ENCODE measurements at places on chromosomes 16 and 17.

- no peak for DNase-seq
Observed at GRCh38 chr17:2723997-2724783, 12.6 kb upstream of the CLUH start.

GRCh38 chr16:47037396-47037745, 63.9 kb upstream of the DNAJA2 start:
- DNase-seq, result peak; percentile 28

GRCh38 chr16:17230932-17231581, 239.7 kb downstream of the XYLT1 start:
- no peak for DNase-seq

DNA sequence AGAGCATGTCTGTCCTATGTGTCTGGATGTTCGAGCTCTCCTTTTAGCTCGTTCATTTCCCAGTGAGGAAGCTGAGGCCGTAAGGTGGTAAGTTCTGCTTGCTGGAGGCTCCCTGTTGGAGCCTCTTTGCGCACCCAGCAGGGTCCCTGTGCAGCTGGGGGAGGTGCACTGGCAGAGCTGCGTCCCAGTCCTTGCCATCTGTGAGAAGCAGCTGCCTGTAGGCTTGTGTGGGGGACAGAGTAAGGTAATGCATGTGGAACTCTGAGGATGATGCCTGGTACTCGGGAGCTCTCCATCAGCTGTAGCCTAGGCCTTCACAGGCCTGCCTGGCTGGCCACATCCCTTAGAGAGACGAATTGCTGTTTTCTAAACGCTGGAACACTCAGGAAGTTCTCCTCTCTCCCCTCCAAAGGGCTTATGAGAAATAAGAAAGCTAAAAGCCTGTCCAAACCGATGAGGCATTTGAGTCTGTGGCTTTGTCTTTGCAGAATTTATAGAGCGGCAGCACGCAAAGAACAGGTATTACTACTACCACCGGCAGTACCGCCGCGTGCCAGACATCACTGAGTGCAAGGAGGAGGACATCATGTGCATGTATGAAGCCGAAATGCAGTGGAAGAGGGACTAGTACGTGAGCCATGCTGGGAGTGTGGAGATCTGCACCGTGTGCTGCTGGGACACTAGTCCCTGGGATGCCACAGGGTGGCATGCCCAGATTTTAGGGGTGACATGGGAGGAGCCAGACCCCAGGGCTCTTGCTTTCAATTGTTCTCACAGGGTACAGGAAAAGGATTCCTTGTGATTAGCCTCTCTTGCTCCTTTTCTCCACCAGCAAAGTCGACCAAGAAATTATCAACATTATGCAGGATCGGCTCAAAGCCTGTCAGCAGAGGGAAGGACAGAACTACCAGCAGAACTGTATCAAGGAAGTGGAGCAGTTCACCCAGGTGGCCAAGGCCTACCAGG, 1.6 kb downstream of the NDUFB10 start:
- DNase-seq, result peak; percentile 64

DNA sequence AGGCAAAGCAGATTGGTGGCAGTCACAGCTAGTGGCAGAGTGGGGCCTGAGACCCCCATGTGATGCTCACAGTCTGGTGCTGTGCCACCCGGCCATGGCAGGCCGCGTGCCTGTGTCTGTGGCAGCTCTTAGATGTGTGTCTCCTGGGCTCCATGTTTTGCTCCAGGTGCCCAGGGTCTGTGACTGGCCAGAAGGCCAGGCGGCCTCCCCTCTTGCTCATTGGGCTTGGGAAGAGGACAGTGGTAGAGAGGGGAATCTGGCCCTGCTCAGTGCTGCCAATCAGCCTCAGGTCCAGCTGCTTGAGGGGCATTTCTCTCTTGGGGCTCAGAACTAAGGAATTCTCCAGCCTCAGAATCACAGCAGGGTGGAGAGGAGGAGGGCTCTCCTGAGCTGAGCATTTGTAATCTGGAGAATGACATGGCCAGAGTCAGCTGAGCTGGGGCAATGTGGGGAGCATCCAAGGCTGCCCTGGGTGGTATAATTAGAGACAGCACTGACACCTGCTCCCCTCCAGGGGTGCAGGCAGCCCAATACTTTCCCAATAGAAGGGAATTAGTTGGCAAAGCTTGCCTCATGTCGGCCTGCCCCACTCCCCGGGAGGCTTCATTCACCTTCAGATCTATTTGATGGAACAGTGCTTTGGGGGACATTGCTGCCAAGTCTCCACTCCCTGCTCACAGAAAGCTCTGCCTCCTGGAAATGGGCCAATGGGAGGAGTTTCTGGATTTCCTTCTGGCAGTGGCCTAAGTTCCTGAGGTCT, 2.7 kb upstream of the LASP1NB start:
- peak; percentile 16 for DNase-seq

- no peak for DNase-seq
Observed at GRCh38 chr17:71522383-71522782, 598.4 kb upstream of the SOX9 start.

GRCh38 chr17:52170963-52171572, 12.6 kb upstream of the CA10 start:
- DNase-seq, result peak; percentile 8

DNA sequence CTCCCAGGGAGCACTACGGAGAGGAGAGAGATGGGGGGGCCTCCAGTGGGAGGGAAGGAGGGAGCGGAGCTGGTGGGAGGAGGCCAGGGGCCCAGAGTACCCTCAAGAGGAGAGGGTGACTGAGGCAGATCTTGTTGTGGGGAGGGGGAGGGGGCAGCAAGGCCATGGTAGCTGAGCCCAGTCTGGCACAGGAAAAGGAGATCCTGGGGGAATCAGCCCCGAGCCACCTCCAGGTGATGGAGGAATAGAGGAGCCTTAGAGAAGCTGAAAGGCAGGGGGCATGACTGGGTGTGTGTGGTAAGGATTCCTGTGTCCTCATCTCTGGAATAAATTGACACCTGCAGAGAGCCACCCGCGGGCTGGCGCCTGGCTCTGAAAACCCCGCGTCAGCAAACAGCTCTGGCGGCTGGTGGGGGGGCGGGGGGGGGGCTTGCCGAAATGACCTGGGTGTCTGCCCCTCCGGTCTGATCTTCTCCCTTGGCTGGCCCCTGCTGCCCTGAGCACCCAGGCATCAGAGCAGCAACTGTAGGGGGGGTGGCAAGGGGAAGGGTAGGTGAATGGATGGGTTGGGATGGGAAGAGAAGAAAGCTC, 1.3 kb upstream of the NLGN2 start:
- no peak for DNase-seq

- no peak for DNase-seq
Observed at GRCh38 chr17:77916703-77917481, 41.6 kb upstream of the TNRC6C start.

DNA sequence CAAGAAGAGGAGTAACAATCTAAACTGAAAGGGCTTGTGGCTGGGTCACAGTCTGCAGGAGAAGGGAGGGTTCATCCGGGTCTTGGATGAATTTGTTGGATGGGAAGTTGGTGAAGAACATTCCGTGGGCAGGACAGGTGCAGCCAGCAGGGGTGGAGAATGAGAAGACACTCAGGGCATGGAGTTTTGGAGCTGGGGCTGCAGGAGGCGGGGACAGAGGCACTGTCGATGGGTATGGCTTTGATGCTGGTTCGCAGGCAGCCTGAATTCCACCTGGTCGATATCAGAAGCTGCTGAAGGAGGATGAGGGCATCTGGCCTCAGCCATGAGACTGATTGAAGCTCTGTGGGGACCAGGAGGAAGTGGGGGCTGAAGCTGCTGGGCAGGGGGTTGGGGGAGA, 36.1 kb upstream of the CBFA2T3 start:
- DNase-seq, result no peak

DNA sequence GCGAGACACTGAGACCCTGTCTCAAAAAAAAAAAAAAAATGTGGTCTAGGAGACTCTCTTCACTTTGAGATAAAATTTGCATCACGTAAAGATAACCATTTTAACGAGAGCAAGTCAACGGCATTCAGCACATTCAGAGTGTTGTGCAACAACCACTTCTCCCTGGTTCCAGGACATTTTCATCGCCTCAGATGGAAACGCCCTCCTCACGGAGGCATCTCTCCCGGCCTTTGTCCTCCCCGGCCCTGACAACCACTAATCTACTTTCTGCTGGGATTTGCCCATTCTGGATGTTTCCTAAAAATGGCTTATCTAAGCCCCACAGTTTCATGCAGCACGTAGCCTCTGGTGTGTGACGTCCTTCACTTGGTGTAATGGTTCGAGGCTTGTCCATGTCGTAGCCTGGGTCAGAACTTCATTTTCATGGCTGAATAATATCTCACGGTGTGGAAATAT, 6.4 kb upstream of the NPRL3 start:
- DNase-seq, result peak; percentile 52

DNA sequence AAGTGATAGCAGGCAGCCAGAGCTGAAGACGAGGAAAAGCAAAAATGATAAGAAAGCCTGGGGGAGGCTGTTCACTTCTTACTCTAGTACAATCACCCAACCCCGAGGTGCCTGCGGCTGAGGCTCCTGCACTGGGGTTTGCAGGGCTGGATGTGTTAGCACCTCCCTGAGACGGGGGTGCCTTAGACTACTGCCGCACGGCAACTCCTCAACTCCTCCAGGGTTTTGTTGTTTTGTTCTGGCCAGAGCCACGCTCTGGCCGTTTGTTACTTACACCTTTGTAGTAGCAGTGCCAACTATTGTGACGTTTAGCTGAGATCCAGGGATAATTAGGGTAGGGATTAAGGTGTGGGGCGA, 51.5 kb downstream of the LDHD start:
- DNase-seq, result peak; percentile 72

DNA sequence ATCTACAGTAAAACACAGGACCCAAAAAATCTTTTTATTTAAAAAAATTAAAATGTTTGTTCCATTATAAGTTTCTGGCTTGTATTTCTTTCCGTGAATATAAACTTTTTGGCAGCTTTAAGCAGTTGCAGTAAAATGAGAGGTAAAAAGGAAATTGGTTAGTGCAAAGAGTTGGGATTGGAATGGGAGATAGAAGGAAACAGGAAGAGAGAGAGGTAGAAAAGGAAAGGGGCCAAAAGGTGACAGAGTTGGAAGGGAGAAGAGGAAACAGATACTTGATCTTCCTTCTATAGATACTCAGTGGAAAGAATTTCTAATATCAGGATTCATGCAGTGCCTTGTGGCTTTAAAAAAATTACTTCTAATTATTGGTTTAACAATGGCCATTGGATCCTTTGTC, 63.5 kb downstream of the NQO1 start:
- DNase-seq, result no peak

DNA sequence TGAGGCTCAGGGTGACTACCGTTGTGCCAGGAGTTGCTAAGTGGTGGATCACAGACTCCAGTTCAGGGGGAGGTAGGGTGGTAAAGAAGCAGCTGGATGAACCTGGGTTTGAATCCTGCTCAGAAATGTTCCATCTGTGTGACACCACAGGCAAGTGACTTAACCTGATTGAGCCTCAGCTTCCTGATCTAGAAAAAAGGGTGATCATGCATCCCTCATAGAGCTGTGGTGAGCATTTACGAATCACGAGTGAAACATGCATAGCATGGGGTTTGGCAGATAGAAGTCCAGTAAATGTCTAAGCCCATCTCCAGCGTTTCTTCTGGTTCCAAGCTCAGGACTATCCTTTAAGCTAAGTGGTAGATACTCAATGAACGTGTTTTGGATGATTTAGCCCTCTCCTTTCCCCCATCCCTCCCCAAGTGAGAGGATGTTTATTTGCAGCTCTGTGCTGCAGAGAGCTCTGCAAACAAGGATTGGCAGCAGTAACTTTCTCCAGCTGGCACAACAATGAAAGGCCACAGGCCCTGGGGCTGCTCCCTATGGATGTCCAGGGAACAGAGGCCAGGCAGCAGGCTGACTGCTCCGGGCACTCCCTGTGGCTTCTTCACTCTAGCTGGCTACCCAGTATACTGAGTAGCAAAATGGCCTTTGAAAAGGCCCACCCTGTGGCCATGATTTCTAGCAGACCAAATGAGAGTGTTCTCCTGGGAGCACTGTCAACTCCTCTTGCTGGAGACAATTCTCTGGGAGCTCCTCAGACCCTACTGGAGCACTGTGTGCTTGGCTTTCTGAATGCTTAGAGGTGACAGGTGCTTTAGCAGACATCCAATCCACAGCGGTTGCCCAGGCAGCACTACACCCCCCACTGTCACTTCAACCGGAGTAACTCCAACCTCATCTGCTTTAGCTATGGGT, 21.3 kb downstream of the CA4 start:
- DNase-seq, result no peak

DNA sequence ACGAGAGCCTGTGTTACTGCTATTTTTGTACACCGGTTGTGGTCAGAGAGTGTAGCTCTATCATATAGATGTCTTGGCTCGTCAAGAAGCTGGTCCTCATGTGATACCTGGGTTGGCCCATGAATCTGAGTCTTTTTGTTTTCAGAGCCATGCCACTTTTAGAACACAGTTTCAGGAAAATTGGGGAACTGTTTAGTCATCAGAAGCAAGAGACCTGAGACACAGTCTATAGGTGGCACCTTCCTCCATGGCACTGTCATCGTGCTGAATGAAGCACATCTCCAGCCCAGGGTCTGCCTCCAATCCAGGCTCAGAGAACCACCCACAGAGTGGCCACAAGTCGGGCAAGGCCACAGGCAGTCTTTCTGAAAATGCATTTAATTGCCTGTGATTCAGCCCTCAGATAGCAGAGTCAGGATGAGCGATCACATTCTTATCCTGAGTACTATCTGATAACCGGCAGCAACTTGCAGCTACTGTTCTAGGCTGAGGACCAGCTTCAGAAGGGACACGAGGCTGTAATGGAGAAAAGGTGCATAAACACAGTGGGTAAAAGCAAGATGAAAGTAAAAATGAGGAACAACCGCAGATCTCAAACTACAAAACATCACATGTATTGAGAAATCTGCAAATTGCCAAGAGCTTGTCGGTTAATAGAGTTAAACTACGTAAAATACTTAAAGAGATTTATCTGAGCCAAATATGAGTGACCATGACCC, 14.2 kb upstream of the HAPSTR1 start:
- peak; percentile 23 for DNase-seq

- DNase-seq, result no peak
Observed at GRCh38 chr17:68759002-68759342, 157.8 kb upstream of the FAM20A start.

- no peak for DNase-seq
Observed at GRCh38 chr16:12182212-12182611, 205.7 kb downstream of the SNX29 start.

DNA sequence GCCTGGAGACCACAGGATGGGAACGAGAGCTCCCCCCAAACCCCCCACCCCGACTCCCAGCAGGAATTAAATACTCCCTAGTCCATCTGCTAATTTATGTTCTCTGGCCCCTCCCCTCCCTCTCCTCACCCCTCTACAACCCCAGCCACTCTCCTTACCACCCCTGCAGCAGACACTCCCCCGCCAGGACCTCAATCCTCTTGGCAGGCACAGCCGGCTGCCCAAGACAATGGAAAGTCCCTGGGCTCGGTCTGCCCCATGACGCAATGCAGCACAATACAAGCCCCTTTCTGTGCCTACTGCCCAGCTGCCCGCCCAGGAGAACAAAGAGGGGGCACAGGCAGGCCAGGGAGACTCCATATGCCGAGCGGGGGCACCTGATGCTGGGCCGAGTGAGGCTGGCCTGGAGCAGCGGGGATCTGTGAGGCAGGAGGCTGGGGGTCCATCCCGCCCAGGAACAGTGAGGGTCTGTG, 30.3 kb upstream of the CDC42EP4 start:
- DNase-seq, result no peak

DNA sequence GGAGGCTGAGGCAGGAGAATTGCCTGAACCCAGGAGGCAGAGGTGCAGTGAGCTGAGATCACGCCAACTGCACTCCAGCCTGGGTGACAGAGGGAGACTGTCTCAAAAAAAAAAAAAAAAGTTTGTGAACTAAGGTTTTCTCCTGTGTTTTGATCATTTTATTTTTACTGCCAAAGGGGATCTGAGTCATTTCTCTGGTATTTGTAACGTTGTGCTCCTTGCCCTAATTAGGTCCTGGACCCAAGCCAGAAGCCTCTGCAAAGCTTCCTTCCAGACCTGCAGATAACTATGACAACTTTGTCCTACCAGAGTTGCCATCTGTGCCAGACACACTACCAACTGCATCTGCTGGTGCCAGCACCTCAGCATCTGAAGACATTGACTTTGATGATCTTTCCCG, 32.1 kb downstream of the IST1 start:
- DNase-seq, result no peak

Data from erythroblast (primary cell).